ENCODE measurements at places on chromosomes 2 and 18.
A peak's percentile ranks its signal among the peaks of the same experiment; 100 is the strongest.

DNA sequence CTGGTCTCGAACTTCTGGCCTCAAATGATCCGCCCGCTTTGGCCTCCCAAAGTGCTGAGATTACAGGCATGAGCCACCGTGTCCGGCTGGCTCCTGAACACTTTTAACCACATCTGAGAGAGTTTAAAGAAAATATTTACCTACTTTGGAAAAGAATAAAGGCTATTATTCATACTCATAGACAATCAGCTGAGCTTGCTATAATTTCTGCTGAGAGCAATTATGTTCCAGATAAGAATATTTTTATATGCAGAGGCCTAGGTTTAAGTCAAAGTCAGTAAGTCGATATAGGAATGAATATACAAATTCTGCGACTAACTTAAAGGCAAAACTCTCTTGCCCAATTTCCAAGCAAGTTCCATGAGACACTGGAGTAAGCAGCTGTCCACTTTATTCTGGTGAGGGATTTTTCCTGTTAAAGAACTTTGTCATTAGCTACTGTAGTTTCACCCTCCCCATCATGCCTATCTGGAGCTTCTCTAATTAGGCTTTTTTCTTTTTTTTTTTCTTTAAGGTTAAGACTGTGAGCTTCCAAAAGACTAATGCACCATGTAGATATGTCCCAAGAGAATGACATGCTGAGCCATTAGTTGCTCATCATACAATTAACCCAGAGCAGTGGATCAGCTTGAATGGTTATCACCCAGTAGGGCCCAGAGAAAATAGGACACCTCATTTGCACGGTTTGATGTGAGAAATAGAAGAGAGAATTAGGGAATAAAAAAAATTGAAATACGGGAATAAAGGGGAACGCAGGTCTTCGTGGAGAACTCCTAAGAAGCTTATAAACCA, 260.1 kb downstream of the KCNE4 start:
- DNase-seq = no peak

DNA sequence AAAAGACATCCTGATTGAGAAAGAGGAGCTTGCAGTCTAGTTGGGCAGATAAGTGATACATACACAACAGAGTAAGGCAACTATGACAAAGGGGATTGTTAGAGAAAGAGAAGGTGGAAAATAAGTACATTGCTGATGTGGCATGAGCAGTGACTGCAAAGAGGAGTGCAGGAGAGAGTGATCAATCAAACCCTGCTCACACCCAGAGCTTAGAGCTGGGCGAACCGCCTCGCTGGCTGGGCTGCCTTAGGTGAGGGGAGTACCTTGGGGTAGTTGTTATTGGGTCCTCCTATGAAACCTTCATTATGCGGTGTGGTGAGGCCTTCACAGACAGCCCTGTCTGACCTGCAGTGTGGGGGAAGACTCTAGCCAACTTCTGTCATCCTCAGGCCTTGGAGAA, 161.7 kb downstream of the FHOD3 start:
- no peak for DNase-seq

DNA sequence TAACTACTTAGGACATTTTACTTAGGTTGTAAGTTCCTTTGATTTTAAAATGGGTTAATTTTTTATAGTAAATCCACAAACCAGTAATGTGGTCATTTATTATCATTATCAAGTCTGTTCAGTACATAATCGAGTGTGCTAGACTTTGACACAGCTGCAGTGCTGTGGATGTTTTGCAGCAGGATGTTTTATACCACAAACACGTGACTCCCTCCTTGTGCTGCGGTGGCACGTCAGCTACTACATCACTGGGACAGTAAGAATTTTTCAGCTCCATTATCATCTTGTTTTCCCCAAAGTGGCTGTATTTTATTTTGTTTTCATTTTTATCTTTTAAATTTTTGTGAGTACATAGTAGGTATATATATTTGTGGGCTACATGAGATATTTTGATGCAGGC, 70.0 kb downstream of the ATP9B start:
- DNase-seq = no peak

- no peak for DNase-seq
Measured at GRCh38 chr18:46341986-46342525, 237.9 kb downstream of the HAUS1 start.

- DNase-seq = no peak
Measured at GRCh38 chr2:99659874-99660273, 170.1 kb upstream of the REV1 start.

DNA sequence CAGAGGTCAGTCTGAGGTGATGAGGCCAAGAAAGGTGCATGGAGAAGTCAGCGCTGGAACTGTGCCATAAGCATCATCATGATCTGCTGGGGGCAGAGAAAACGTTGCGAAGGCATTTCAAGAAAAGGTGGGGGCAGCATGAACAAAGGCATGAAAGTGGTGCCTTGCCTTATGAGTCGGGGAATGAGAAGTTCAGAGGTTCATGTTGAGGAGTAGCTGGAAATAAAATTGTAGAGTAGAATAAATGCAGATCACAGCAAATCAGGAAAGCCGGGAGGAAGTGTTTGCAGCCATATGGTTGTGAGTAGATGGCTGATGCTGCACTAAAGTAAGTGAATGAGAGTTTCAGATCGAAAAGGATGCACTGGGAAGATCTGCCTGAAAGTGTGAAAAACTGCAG, 72.1 kb upstream of the ARL5A start:
- DNase-seq = no peak

- DNase-seq = no peak
Measured at GRCh38 chr18:43705850-43706249, 428.6 kb upstream of the SYT4 start.

DNA sequence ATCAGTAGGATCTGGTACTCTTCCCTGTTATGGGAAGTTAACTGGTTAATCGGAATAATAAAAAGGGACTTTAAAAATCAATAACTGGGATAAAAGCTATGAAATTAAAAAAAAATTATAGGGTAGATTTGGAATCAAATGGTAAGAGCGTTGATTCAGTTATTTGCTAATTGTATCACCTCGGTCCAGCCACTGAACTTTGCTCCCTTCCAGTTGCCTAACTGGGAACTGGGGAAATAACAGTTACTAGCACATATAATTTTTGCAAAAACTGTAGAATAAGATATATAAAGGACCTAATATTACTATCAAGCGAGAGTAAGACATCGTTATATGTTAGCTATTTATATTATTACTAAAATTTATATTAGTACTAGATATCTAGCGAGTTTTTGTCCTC, 302.1 kb downstream of the LRP1B start:
- no peak for DNase-seq

- DNase-seq = no peak
Measured at GRCh38 chr2:116787848-116788247, 1026.6 kb upstream of the DDX18 start.

DNA sequence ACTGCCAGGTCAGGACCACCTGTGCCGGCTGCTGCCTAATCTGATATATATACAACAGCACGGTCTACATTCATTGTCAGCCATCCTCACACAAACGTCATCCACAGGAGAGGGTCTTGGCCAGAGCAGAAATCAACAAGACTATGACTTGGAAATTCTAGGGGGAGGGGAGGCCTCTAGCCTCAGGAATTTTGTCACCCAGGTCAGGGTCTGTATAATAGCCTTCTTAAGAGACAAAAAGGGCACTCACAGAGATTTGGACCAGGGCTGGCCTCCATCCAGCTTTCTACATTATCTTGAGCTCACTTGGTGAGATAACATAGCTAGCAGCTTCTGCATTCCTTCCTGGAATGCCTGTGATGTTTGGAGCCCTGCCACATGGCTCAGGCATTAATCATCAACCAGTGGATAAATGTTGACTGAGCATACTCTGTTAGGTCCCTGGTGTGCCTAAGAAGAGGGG, 50.4 kb upstream of the CTIF start:
- peak; percentile 79 for DNase-seq

GRCh38 chr2:190184460-190184859, 121.9 kb upstream of the MSTN start:
- DNase-seq = no peak

DNA sequence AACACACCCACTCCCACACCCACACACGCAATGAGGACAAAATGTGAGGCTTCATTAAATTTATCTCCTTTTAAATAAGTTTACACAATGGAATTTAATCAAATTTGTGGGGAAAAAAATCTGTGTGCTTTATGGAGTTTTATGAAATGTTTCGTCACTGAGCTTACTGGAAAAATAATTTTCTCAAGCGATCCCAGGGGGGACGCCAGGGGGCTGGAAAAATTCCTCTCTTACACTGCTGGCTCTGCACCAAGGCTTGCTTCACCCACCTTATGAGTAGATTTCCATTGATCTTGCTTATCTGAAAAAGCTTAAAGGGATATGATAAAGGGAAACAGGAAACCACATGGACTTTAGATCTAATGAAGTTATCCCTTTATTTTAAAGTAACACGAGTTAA, 95.5 kb downstream of the CABYR start:
- DNase-seq = no peak

DNA sequence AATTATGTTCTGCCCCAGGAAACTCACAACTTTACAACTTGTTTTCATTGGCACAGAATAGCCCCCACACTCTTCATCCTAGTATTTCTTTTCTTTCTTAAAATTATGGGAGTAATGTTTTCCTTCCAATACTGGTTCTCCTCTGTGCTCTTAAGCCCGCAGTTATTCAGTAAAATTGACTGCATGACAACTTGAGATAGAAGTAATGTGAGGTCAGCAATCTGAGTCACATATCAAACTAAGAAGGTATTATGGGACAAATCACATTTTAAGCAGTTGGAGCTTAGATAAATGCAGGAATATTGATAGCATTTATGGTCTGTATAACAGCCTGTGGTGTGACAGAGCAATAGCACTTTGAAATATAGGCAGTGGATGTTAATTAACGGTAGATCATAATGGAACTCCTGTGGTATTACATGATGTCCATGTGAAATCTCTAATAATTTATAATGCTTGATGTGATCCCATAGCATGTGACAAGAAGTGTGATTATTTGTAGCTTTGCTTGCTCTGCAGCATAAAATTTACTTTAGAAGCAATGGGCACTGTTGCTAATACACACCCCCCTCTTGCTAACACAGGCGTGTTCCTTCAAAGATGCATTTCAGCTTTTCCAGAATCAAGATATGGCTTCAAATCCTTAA, 351.4 kb upstream of the CDH20 start:
- DNase-seq = no peak

GRCh38 chr2:14417551-14417950, 215.0 kb upstream of the LRATD1 start:
- DNase-seq = no peak

DNA sequence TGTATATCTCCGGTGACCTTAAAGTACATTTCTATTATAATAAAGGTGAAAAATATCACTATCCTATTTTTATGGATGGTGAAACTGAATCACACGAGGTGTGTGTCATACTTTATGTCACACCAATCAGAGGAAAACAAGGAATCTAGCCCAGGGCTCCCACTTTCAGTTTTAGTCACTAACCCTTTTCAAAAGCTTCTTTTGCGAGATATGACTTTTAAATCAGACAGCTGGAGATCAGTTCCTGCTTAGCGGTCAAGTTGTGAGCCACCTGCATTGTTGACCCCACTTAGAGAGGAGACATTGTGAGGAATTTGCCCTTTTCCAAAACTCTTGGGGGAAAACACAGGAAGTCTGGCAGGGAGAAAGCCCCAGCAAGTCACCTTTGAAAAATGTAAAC, 70.5 kb downstream of the CPS1 start:
- no peak for DNase-seq

- peak; percentile 95 for DNase-seq
Measured at GRCh38 chr2:199739413-199740110, 111.4 kb downstream of the FTCDNL1 start.

DNA sequence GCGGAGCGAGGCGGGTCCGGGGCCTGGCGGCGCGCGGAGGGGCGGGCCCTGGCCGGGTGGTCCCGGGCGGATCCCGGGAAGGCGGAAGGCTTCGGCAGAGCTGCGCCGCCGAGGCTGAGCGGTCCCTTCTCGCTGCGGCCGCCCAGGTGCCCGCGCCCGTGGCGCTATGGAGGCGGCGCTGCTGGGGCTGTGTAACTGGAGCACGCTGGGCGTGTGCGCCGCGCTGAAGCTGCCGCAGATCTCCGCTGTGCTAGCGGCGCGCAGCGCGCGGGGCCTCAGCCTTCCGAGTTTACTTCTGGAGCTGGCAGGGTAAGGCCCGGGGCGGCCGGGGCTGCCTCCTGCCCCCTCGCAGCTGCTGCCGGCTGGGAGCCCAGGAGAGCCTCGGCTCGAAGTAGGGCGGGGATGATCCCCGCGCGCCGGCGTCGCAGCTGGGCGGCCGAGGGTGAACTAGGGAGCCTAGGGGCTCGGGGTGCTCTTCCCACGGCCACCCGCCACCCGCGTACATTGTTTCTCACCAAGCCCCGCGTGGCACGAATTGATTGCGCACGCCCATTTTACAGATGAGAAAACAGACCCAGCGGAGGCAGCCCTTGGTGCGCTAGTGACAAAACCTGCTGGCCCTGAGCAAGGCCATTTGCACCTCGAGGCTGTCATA, at the start of gene SLC66A3:
Gene SLC66A3 (plus strand): TSS at position 87 of the 655 bp plus-strand sequence. CDS start 80 bp downstream, at position 167.
- no peak for DNase-seq

GRCh38 chr18:70423988-70424387, 135.1 kb downstream of the SOCS6 start:
- no peak for DNase-seq

- DNase-seq = no peak
Measured at GRCh38 chr18:40063488-40063887, 1891.5 kb upstream of the PIK3C3 start.

- DNase-seq = peak; percentile 81
Measured at GRCh38 chr2:44801841-44802776, 139.4 kb upstream of the SIX3 start.

DNA sequence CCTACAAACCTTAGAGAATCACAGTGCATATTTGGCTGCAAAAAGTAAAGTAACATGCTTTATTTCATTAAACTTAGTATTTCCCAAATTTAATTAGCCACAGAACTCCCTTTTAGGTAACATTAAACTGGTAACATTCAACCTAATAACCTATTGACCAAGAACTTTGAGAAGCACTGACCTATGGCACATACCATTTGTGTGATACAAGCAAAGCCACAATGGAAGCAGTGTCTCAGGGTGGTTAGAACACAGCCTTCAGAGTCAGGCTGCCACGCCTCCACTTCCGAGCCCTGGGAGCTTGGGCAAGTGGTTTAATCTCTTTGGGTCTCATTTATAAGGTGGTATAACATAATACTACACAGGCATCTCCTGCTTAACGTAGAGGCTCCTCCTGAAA, 301.4 kb downstream of the PDE11A start:
- DNase-seq = no peak

DNA sequence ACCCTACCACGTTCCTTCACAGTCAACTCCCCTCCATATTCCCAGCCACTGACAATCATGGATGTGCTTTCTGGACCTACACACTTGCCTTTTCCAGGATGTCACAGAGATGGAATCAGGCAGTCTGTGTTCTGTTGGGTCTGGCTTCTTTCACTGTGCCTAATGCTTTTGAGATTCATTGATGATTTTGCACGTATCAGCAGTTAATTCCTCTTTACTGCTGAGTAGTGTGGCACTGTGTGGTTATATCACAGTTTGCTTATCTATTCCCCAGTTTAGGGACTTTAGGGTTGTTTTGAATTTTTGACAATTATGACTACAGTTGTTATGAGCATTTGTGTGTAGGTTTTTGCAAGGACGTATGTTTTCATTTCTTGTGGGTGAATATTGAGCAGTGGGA, 191.7 kb downstream of the ACKR3 start:
- DNase-seq = no peak

Measured in endodermal cell (in vitro differentiated cells).